ENCODE measurements at places on chromosomes 2 and 18.

DNA sequence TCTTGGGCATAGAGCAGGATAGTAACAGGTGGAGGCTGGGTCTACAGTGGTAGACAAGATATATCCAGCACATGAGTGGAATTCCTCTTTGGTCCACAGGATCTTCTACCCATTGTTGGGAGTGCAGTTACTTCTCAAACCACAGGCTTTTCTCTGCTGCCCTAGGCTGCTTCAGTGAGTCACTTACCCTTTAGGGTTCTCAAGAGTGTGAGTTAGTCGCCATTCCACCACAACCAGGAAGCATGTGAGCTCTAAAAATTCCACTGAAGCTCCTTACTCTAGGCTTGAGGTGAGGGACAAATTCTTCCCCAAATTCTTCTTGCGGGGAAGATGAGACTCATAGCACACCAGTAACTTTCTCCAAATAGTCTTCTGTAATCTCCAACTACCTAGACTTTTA lies 189.4 kb downstream of the PLCL1 start:
- DNase-seq: no peak

GRCh38 chr2:118584062-118584749 lies 263.2 kb downstream of the EN1 start:
- DNase-seq: no peak

GRCh38 chr2:128630974-128631697 lies 312.5 kb upstream of the HS6ST1 start:
- DNase-seq: no peak

DNA sequence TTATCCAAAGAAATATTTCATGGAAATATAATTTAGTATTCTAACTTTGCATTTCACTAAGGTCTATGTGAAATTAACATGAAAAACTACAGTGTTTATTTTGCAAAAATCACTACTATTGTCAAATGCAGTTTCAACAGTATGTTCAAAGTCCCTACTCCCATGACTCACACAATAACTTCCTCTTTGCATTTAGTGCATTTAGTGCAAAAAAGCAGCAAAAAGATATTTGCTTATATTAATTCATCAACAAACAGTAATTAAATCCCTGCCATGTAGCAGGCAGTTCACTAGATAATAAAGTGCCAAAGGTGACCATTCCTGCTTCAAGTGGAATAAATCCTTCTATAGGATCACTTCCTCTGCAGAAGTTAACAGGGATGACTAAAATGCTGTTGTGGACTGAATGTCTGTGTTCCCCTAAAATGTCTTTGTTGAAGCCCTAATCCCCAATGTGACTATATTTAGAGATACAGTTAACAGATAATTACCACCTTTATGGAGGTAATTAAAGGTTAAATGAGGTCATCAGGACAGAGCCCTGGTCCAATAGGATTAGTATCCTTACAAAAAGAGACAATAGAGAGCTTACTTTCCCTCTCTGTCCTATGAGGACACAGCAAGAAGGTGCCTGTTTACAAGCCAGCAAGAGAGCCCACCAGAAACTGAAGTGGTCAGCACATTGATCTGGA lies 61.7 kb downstream of the STK39 start:
- no peak for DNase-seq

- no peak for DNase-seq
Measured at GRCh38 chr2:219109471-219109870, 48.8 kb upstream of the IHH start.

GRCh38 chr2:95158891-95159619 lies 593 bp downstream of the ZNF514 start:
- no peak for DNase-seq

- no peak for DNase-seq
Measured at GRCh38 chr18:47141289-47141688, 9.0 kb downstream of the HDHD2 start.

DNA sequence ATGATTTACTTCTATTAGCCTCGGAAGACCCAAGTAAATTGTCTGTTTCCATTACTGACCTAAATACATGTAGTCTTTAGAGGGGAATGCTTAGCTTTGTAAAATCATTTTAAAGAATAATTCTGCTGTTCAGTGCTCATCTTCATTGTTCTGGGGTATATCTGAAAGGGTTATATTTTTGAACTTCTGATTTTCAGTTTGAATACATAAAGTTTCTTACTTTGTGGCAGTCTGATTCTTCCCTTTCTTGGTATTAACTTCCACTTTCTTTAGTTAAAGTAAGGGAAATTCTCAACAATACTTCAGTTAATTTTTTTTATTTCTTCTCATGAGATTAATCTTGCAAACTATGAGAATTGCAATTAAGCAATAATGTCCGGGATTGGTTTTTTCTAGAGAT lies 148.4 kb downstream of the DOCK10 start:
- no peak for DNase-seq

DNA sequence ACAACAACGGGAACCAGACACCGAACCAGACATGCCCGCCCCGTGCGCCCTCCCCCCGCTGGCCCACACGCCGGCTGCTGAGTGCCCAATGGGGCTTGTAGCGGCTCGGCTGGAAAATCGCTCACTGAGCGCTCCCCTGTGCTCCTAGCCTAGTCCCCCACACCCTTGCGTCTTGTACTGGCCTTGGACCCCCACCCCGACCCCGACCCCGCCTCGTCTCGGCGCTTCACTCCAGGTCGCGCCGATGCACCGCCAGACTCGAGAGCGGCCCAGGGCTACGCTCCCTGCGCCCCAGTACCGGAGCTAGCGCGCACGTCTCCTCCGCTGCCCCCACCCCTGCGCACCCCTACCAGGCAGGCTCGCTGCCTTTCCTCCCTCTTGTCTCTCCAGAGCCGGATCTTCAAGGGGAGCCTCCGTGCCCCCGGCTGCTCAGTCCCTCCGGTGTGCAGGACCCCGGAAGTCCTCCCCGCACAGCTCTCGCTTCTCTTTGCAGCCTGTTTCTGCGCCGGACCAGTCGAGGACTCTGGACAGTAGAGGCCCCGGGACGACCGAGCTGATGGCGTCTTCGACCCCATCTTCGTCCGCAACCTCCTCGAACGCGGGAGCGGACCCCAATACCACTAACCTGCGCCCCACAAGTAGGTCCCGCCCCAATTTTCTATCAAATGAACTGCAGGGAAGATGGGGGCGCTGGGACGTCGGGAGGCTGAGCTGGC lies 1.5 kb downstream of the GAD1 start:
- DNase-seq: no peak

- no peak for DNase-seq
Measured at GRCh38 chr2:221112744-221113143, 459.4 kb downstream of the EPHA4 start.

DNA sequence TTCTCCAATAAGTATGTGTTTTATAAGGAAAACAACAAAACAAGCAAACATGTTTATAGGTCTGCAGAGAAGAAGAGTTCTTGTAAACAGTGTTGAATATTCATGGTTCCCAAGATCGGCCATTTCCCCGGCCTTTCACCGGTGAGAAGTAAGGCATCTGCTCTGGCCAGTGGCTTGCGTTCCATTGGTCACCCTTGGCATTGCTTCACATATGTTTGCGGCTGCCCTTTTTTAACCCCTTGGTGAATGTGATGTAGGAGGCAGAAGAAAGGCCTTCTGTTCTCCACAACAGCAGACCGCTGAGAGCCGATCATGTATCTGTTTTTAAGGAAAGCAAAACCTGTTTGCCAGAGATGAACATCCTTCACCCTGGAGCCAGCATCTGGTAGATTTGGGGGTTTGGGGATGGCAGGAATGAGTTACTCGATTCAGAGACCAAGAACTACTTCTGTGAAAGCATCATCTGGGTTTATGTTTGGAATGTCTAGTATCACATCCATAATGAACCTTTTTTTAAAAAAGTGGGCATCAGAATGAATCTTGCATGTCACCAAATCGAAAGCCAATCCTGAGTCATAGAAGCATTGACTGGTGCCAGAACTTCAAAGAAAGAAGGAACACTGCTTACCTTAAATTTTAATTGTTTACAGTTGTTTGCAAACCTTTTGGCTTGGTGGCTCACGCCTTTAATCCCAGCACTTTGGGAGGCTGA lies 112.3 kb downstream of the AGAP1 start:
- no peak for DNase-seq

- no peak for DNase-seq
Measured at GRCh38 chr2:27736031-27736889, 35.3 kb upstream of the MRPL33 start.

DNA sequence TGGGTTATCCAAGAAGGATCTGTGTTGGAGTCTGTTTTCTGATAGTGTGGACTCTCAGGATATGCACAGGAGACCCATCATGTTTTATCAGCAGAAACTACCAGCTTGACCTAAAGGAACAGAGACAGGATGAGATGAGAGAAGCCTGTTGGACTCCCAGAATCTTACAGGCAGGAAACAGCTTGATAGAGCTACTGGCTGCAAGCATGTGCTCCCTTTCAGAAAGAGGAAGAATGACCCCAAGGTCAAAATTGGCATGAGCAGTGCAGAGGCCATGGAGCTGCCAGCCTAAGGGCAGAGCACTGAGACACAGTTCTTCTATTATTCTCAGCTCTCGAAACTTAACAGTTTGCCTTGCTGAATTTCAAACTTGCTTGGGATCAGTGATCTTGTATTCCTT lies 135.2 kb upstream of the NFATC1 start:
- no peak for DNase-seq

DNA sequence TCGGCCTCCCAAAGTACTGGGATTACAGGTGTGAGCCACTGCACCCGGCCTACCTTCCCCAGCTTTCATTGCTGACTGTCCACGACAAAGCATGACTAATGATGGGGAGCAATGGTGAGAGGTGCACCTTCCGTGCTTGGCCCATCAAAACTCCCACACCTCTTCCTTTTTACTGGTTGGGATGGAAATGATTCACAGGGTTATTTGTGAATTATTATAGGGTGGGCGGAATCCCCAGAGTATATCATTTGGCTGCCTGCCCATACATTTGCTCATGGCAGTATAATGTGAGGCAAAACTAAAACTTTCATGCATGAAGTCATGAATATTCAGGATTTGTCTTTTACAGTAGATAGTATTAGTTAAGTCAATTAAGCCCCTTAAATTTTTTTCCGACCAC lies 334.2 kb upstream of the NETO1 start:
- DNase-seq: no peak

DNA sequence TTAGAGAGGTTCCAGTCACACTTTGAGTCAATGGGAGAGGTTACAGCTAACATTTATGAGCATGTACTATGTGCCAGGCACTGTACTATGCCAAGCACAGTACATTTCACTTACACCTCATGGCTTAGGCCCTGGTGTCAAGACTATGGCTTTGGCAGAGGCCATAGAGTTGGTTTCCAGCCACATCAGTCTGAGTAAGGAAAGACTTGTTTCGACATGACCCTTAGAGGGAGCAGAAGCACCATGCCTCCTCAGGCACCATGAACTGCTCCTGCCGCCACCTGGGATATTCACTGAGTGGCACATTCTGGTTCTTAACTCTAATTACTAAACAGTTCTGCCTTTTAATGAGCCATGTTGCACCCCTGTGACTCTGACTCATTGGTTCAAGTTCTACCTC lies 12.7 kb downstream of the DGUOK start:
- DNase-seq: no peak

GRCh38 chr2:151906633-151906998 lies 78.4 kb upstream of the ARL5A start:
- no peak for DNase-seq

DNA sequence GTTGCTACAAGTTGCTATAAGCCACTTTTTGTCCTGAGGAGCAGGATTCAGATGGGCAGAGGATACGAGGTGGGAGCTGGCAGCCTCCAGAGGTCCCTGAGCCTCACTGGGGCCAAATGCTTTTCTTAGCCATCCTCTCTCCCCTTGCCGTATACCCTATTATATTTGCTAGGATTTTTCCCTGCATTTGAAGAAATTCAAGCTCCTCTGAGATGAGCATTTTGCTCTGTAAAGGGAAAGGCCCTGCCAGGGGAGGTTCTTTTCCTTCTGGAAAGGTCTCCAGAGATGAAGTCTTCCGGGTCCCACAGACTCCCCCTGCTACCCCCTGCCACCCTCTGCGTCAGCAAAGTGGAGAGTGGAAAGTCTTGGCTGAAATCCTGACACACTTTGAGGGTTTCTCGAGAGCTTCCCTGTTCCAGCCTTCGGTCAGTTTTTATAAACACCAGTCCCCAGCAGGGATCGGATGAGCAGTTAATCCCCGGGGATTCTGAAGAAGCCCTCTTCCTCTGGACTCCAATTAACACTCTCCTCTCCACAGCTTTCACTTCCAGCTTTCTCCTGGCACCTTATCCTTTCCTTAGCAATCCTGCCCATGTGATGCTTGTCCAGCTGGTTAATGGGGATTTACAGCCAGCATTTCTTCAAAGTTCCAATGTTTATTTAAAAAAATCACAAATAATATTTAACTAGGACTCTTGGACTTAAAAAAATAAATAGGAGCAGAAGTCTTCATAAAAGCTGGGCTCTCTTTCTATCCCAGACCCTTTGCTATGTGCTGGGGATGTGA lies 13.1 kb downstream of the CYRIA start:
- DNase-seq: no peak

GRCh38 chr2:85353876-85354285 lies 447 bp downstream of the RETSAT start:
- DNase-seq: no peak

DNA sequence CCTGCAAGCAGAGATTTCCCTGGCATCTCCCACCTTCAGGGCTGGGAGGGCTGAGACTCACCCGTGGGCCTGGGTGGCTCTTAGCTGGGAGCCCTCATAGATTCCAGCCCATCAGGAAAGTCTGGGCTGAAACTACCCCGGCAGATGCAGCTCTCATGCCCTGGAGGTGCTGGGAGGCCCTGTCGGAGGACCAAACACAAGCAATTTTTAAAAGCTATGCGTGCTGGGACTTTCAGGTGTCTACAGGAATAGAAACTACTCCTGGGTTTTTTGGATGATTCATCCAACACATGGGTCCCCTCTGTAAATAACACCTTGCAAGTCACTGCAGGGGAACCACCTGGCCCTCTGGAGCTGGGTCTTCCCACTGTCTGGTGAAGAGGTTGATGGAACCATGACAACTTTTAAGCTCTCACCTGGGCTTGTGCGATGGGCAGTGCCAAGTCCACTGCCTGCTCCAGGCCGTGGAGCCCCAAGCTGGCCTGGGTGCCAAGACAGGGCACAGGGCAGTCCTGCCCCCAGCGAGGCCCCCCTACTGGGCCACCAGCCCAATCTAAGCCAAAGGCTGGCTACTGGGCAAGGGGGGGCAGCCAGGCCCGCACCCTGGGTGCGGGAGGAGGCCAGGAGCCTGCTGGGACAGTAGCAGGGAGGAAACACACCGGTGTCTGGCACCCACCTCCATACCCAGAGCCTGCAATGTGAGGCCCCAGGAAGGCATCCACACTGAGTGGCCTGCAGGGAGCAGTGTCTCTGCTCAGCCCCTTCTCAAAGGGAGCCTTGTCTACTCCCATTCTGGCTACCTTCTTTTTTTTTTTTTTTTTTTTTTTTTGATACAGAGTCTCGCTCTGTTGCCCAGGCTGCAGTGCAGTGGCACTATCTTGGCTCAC lies 1.1 kb upstream of the GPR55 start:
- DNase-seq: no peak

DNA sequence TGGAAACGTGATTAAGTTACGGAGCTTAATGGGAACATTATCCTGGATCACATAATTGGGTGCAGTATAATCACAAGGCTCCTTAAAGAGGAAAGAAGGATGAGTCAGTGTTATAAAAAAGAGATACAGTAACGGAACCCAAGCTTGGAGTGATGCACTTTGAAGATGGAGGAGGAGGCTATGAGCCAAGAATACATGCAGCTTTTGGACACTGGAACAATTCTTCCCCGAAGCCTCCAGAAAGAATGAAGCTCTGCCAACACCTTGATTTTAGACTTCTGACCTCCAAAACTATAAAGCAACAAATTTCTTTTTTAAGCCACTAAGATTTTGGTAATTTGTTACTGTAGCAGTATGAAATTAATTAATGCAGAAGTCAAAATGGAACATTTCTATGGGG lies 85.1 kb downstream of the CDH7 start:
- DNase-seq: no peak
